Fibroblast of the aortic adventitia (primary cell): ENCODE measurements at places on chromosomes 2 and 18. TPM values are rescaled to one million over a fixed set of nuclear protein-coding genes. Genes with fewer than 3 reads are reported as not detected.

Gene LCT
- not detected in 2 replicates for total RNA-seq

Gene LOXHD1
- total RNA-seq: not detected in 2 replicates

Gene UPP2
- not detected in 2 replicates for total RNA-seq

DNA sequence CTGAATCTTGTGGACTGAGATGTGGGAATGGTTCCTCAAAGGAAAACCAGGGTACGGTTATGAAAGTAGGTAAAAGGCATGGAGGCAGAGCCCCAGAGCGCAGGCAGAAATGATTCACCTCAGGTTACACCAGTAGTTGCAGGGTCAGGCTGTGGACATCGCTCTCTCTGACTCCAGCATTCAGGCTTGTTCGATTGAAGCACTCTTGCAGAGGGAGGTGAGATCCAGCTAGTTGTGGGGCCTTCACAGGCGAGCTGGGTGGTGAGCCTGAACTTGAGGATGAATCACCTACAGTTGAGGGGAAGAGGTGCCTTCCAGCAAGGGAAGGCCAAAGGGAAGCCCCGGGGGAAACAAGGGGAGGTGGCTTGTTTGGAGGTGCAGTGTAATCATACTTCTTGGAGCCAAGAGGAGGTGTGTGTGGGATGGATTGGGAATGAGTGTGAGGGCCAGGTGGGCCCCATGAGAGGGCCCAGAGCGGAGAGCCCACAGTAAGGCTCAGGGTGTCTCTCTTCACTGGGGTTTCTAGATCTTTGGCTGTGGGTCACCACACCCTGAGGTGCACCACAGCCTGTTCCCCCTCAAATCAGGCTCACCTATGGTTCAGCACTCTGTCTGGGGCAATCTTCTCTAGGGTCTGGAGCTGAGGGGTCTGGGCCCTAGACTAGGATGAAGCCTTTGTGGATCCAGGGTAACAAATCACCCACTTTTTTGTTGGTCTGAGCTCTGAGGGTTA is 48.5 kb upstream of the MCFD2 start:
- DNase-seq: no peak

DNA sequence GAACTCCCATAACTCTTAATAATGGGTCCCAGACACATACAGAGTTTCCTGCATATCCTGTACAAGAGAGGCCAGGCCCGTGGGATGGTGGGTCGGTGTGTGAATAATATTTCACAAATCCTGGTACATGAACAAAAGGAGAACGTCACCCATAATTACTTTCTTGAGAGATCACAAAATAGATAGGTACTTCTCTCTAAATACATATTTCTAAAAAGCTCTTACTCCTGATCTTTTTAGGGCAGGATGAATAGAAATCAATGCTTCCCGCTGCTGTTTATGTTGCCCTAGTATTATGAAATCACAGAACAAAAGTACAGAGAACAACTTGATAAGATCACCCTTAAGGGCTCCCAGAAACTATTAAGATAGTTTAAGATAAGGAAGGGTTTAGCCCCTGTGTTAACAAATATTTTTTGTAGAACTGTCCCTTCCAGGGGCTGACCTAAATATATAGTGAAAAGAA is 5.4 kb downstream of the IRS1 start:
- DNase-seq: peak; percentile 53

DNA sequence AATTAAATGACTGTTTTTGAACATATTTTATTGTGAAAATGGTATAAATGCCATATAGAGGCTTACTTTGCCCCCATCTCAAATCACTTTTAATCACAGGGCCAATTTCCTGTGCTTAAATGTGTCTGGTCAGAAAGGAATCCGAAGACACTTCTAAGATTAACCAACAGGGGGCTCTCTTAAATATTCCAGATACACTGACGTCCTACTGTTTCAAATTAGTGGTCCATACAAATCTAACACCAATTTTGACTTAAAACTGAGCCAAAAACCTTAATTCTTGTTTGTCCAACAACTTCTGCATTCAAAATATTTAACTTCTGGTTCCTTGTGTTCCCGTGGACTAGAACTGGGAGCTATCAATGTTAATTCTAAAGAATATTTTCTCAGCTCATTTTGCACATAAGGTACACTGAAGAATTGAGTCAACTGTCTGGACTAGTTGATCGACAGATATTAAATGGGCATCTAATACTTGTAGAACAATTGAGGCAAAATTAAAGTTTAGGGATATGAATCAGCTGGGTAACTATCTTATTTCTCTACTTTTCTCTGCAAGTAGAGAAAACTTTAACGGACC is 557.5 kb downstream of the ARHGAP15 start:
- peak; percentile 68 for DNase-seq
